ENCODE measurements at places on chromosomes 16 and 17. TPM values are rescaled to one million over a fixed set of nuclear protein-coding genes. Genes with fewer than 3 reads are reported as not detected.

The NME1 gene
- 21.1 TPM for total RNA-seq

The C16orf92 gene
- total RNA-seq = not detected

The MLKL gene
- total RNA-seq = 3.0 TPM

The SLFN11 gene
- total RNA-seq = 16.8 TPM

The MRPL27 gene
- total RNA-seq = 78.6 TPM

The SDR42E1 gene
- 0.73 TPM for total RNA-seq

The CYGB gene
- total RNA-seq = 34.2 TPM

The CBFB gene
- 23.1 TPM for total RNA-seq

The LHX1 gene
- total RNA-seq = not detected

The UMOD gene
- total RNA-seq = not detected

The SERPINF2 gene
- total RNA-seq = 0.32 TPM

The MPV17L gene
- 6.1 TPM for total RNA-seq

The B9D1 gene
- total RNA-seq = 6.8 TPM

The ARL5C gene
- total RNA-seq = not detected

The VTN gene
- total RNA-seq = 30.2 TPM

The BICDL2 gene
- total RNA-seq = not detected

The MC1R gene
- 1.1 TPM for total RNA-seq

The FOXF1 gene
- 0.11 TPM for total RNA-seq

The CCP110 gene
- 6.1 TPM for total RNA-seq

The CACNG5 gene
- total RNA-seq = not detected

The RFWD3 gene
- 4.4 TPM for total RNA-seq

The EMC6 gene
- 64.6 TPM for total RNA-seq

The CA7 gene
- not detected for total RNA-seq

The MYLK3 gene
- total RNA-seq = 304 TPM

The CCDC144A gene
- total RNA-seq = 1.8 TPM

The LRRC37A3 gene
- total RNA-seq = 2.2 TPM

The TAOK1 gene
- total RNA-seq = 48.6 TPM

The C16orf54 gene
- 0.65 TPM for total RNA-seq

The SLC2A4 gene
- 141 TPM for total RNA-seq

The TBX4 gene
- total RNA-seq = not detected

The TMEM235 gene
- total RNA-seq = not detected

The CNTNAP4 gene
- total RNA-seq = not detected

The DPEP3 gene
- not detected for total RNA-seq

The ADAP2 gene
- 7.6 TPM for total RNA-seq

The ITGB3 gene
- total RNA-seq = 2.7 TPM

The P2RX1 gene
- 0.08 TPM for total RNA-seq

The TLCD3B gene
- not detected for total RNA-seq

The LGALS9B gene
- not detected for total RNA-seq

The KRT32 gene
- not detected for total RNA-seq

The ADGRG3 gene
- 0.48 TPM for total RNA-seq

The RGS11 gene
- 12.5 TPM for total RNA-seq

The CALB2 gene
- total RNA-seq = 0.30 TPM

The OR1F1 gene
- not detected for total RNA-seq

The CTRL gene
- total RNA-seq = 0.78 TPM

The CD300E gene
- total RNA-seq = 0.38 TPM

The ANKRD13B gene
- total RNA-seq = 9.3 TPM

The LRRC37B gene
- total RNA-seq = 3.0 TPM

The FBXO39 gene
- 0.13 TPM for total RNA-seq

The SOX15 gene
- 0.91 TPM for total RNA-seq

The HES7 gene
- total RNA-seq = 0.13 TPM

The KRTAP17-1 gene
- total RNA-seq = not detected

The ACAP1 gene
- 14.9 TPM for total RNA-seq

The ODAD4 gene
- 0.75 TPM for total RNA-seq

The ADAM11 gene
- 18.5 TPM for total RNA-seq

The RPUSD1 gene
- 7.8 TPM for total RNA-seq

The HOXB8 gene
- not detected for total RNA-seq

The KRT16 gene
- not detected for total RNA-seq

The ANKRD11 gene
- 64.9 TPM for total RNA-seq

The AURKB gene
- total RNA-seq = 0.56 TPM

The EFCAB13 gene
- total RNA-seq = 3.0 TPM
